ENCODE measurements at places on chromosomes 13 and 19. TPM values are rescaled to one million over a fixed set of nuclear protein-coding genes. Genes with fewer than 3 reads are reported as not detected.

Gene ZSCAN22
- total RNA-seq = 4.5 TPM

- DNase-seq = no peak
- no peaks in the 10 kb centered on the region for H3K4me1 ChIP-seq
- H3K27ac ChIP-seq = no peak overlapping the region
- no peak overlapping the region for H3K4me3 ChIP-seq
Measured at GRCh38 chr13:77406644-77407440, 79.9 kb upstream of the MYCBP2 start.

DNA sequence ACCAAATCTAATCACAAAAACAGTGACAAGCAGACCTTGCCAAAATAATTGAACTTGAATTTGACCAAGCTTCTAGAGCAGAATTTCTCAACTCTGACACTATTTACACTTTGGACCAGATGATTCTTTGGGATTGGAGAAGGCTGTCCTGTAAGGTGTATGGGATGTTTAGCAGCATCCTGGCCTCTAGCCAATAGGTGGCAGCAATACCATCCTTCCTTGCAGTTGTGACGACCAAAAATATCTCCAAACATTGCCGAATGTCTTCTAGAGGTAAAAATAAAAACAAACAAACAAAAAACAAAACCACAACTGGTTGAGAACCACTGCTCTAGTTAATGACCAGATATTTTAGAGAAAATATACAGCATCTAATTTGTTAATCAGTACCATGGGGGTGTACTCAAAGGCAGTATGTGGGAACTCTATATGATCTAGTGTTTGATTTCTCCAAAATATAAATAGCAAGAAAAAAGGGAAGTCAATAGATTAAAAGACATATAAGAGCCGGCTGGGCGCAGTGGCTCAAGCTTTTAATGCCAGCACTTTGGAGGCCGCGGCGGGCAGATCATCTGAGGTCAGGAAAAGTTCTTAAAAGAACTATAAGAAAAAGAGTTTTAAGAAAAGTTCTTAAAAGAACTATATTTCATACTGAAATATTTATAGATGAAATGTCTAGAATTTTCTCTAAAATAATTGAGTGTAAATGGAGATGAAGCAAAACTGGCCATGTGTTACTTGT, 60.9 kb upstream of the ZNF527 start:
- no peak overlapping the region for H3K27ac ChIP-seq
- DNase-seq = peak; percentile 18
- no peaks in the 10 kb centered on the region for H3K36me3 ChIP-seq
- H3K4me1 ChIP-seq = peaks cover 5% of the 10 kb centered on the region
- H3K4me3 ChIP-seq = no peak overlapping the region
- H3K27me3 ChIP-seq = no peaks in the 10 kb centered on the region

DNA sequence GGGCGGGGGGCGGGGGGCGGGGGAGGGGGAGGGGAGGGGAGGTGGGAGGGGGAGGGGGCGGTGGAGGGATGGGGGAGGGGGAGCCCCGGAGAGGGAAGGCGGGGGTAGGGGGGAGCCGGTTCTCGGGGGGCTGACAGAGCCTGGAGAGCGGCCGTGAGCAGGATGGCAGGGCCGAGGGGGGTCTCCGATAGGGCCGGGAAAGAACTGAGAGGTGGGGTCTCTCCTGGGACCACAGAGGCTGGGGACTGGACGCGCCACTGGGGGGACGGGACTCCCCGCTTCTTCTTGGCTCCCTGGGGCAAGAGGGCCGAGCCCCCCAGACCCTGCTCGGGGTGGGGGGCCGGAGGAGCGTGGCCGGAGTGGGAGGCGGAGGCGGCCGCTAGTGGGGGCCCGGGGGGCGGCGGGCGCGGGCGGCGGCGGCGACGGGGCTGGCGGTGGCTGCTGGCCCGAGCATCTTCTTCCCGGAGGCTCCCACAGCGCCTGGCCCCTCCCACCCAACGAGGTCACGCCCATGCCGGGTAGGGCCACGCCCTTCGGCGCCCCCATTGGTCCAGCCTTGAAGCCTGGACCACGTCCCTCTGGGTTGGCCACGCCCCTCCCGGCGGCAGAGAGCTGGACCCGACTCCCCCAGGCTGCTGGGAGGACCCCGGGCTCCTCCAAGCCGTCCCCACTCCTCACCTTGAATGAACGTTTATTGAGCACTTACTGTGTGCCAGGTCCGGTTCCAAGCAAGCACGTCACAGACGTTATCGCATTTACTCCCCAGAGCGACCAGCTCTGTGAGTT, at the start of gene NOVA2:
TSS of gene NOVA2 (minus strand) at position 313 of the 786 bp plus-strand sequence. CDS start 514 bp downstream, outside the sequence.
- peaks cover 11% of the 10 kb centered on the region for H3K4me1 ChIP-seq
- no peaks in the 10 kb centered on the region for H3K36me3 ChIP-seq
- H3K27me3 ChIP-seq = no peaks in the 10 kb centered on the region
- no peak for DNase-seq
- no peak within 1 kb of the TSS for H3K27ac ChIP-seq

DNA sequence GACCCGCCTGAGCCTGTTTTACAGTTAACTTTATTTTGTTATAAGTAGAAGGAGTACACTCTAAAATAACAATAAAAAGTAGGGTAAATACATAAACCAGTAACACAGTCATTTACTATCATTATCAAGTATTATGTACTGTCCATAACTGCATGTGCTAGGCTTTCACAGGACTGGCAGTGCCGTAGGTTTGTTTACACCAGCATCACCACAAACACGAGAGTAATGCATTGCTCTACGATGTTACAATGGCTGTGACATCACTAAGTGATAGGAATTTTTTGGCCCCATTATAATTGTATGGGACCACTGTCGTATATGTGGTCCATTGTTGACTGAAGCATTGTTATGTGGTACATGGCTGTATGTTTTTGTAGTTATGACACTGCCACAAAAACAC, 41.3 kb upstream of the SLC7A9 start:
- no peak overlapping the region for H3K4me3 ChIP-seq
- DNase-seq = no peak
- no peaks in the 10 kb centered on the region for H3K36me3 ChIP-seq
- no peak overlapping the region for H3K27ac ChIP-seq
- no peaks in the 10 kb centered on the region for H3K4me1 ChIP-seq

Measured in naive thymus-derived CD4-positive, alpha-beta T cell (primary cell).